ENCODE measurements at places on chromosomes 1 and 21.

DNA sequence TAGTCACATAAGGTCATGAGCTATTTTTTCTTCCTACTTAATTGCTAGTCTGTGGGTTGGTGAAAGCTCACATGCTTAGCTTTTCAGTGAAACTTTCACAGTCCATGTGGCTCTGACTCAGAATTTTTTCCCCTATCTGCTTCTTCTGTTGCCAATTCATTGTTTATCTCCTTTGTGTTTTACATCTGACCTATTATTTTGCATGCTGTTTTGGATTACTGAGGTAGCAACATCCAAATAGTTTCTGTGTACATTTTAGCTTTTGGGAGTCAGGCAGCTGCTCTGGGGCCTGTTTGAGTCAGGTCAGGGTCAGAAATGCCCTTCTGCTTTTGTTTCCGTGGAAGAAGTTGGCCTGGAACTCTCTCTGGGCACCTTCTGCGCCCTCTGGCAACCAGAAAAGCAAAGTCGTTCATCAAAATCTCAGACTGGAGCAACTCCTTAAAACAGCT is 40.0 kb downstream of the ROR1 start:
- no peak for DNase-seq

- DNase-seq: no peak
Observed at GRCh38 chr1:77631751-77632150, 50.7 kb downstream of the ZZZ3 start.

DNA sequence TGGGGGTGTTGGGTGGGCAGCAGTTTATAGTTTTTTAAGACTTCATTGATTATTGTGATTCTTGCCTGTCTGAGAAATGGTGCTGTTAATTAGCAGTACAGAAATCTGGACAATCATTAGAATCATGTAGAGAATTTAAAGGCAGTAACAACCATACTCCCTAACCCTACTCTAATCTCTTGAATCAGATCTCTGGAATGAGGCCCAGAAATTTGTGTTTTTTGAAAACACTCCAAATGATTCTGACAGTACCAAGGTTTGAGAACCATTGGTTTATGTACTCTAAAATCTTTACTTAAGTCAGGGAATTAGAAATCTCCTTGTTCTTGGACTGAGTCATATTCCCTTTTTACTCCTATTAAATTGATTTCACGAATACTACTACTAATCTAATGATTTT is 24.0 kb downstream of the FNBP1L start:
- no peak for DNase-seq

- no peak for DNase-seq
Observed at GRCh38 chr1:98280049-98280448, 359.2 kb upstream of the DPYD start.

DNA sequence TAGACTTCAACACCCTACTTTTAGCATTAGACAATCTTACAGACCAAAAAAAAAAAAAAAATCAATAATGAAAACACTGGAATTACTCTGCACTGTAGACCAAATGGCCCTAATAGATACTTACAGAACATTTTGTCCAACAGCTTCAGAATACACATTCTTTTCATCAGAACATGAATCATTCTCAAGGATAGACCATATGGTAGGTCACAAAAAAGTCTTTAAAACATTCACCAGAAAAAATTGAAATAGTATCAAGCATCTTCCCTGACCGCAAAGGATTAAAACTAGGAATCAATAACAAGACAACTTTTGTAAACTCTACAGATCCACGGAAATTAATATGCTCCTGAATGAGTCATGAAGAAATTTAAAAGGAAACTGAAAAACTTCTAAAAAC is 22.5 kb downstream of the ZNF670 start:
- no peak for DNase-seq

DNA sequence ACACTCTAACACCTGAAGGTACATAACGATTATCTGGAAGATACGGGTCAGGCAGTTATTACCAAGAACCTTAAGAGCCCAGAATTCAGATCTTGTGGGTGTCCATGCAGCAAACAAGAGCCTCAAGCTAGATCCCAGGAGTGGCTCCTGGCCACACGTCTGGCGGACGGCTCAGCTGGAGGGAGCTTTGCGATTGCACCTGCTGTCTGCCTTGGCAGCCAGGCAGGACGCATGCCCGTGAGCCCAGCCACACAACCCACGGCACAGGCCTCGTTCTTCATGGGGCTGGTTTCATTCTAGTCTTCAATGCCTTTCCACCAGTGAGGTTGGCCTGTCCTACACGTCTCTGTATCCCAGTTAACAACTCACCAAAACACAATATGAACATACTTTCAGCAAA is 5.7 kb downstream of the CCNL2 start:
- DNase-seq: no peak

DNA sequence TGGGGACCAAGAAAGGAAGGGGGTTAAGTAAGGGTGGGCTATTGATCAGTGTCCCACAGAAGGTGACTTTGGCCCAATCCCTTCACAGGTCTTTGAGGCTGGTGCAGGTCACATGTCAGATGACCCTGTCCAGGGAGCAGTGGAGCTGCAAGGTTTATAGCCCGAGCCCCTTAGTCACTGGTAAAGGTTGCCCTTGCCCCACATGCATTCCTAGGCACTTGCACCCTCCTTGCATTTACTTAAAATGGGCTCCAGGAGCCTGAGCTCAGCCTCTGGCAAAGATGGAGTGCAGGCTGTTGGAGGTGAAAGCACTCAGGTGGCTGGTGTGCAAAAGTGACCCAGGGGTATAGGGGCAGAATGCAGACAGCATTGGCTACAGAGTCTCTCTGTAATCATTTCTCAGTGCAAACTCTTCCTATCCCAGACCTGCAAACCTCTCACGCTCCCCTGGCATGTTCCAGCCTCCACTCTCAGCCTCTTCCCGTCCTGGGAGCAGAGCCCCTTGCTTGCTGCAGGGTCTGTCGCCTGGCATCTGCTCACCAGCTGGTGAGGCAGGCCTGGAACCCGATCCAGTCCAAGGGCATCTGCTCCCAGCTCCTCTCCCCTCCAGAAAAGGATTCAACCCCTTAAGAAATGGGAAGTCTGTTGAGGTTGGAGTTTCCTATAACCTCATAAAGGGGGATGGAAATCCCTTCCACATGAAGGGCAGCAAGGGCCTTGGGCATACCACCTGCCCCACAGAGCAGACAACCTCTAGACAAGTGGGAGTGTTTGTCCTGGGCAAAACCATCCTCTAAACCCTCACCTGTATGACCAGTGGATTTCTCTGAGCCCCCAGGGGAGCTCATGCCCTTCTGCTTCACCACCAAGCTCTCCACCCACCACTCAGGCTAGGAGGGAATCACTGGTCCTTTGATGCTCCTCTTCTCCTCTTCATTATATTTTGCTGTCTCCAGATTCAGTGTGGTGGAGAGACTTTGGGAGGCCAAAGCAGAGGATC is 23.1 kb upstream of the PTPRF start:
- DNase-seq: no peak

GRCh38 chr1:21478356-21478755 is 30.9 kb upstream of the ALPL start:
- no peak for DNase-seq

DNA sequence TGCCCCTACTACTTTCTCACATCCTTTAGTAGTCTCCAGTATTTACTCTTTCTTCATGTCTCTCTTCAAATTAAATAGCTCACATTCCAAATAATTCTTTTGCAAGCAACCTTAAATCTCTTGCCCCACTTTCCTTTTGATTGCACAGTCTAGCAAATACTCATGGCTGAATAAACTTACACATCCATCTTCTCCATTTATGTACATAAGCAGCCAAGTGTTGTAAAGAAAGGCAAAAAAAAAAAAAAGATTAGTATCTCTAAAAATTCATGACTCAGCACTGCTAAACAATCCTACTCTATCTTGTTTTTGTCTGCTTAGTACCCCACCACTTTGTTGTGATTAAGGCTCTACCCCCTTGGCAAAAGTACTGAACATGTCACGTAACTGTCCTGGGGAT is 42.6 kb downstream of the F13B start:
- no peak for DNase-seq

DNA sequence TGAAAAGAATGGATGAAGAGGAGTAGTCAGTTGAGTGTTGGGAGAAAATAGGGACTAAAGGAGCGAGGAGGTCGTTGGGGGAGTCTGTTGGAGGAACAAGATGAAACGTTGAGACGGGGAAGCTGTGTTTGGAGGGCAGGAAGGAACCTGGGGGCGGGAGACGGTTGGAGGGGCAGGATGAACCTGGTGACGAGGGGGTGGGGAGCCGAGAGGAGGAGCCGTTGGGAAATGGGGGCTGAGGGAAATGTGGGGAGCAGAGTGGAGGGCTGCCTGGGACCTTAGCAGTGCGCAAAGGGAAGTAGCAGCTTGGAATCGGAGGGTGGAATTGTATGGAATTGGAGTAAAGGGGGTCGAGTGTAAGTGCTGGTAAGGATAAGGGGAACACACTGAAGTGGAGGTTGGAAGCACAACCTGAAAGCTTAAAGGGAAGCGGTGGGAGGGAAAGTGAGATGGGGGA is 630 bp downstream of the MTF2 start:
- no peak for DNase-seq

Measured in stimulated activated CD4-positive, alpha-beta T cell treated with anti-CD3 and anti-CD28 coated beads, TNF-alpha, amount 100 ng/mL, for 4 hours (primary cell).